ENCODE measurements at places on chromosomes 6 and 20.
A peak's percentile ranks its signal among the peaks of the same experiment; 100 is the strongest.

- H3K4me3 ChIP-seq, result no peak overlapping the region
- H3K27me3 ChIP-seq, result peaks cover 2% of the 10 kb centered on the region
- no peaks in the 10 kb centered on the region for H3K36me3 ChIP-seq
- no peak overlapping the region for H3K27ac ChIP-seq
- H3K4me1 ChIP-seq, result no peaks in the 10 kb centered on the region
Measured at GRCh38 chr20:13002251-13002650, 6.5 kb upstream of the SPTLC3 start.

GRCh38 chr20:15928946-15929345 is 644.3 kb downstream of the KIF16B start:
- DNase-seq, result no peak
- no peaks in the 10 kb centered on the region for H3K27me3 ChIP-seq
- no peak overlapping the region for H3K4me3 ChIP-seq
- no peak overlapping the region for H3K27ac ChIP-seq

DNA sequence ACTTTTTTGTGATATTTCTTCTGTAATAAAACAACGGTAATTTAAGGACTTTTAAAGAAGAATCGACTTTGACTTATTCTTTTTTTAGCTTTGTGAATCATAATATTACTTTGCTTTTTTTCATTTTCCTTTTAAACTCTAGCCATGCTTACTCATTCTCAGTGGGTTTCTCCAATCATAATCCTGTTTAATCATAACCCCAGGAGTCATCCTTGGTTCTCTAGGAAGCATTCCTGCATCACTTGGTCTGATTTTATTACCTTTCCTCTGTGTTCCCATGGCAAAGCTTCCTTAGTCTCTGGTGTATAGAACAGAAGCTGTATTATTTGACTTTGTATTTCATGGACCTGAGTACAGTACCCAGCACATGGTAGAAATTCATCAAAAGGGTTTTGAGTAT is 223.5 kb downstream of the CDKAL1 start:
- DNase-seq, result no peak
- peaks cover 28% of the 10 kb centered on the region for H3K36me3 ChIP-seq
- H3K27ac ChIP-seq, result no peak overlapping the region
- no peaks in the 10 kb centered on the region for H3K27me3 ChIP-seq

DNA sequence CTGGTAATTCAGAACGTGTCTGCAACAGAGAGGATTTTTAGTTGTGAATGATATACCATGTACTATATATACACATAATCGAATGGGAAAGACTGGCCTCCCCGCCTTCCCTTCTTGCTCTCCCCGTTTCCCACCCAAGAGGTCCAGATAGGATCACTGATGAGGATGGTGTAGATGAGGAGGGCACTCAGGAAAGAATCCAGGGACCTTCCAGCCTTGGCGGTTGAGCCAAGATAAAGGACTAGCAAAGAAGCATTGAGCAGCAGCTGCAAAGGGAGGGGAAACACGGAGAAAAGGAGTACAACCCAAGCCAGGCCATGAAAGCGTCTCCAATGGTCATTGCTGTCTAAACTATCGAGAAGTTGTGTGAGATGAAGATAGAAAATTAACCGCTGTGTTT is 84.0 kb upstream of the EXOC2 start:
- peaks cover 22% of the 10 kb centered on the region for H3K27me3 ChIP-seq
- H3K36me3 ChIP-seq, result no peaks in the 10 kb centered on the region
- H3K4me1 ChIP-seq, result no peaks in the 10 kb centered on the region
- DNase-seq, result no peak
- H3K27ac ChIP-seq, result no peak overlapping the region

DNA sequence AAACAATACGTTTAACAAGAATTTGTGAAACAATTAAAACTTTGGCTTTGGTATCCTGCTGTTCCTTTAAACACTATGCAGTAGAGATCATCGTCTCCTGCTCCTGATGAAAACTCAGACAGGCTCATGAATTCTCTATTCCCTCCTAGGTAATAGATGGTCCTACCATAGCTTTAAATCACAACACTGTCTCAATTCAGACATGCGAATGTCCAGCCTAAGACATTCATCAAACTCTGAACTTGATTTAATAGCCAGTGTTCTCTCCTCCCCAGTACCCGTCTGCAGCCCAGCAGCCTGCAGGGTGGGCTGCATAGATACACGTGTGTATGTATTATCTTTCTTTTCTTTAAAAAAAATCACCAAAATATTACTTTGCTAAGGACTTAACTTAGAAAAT is 232.8 kb downstream of the TTLL2 start:
- H3K27me3 ChIP-seq, result peaks cover 9% of the 10 kb centered on the region
- H3K4me3 ChIP-seq, result no peak overlapping the region
- H3K27ac ChIP-seq, result no peak overlapping the region
- no peaks in the 10 kb centered on the region for H3K36me3 ChIP-seq

DNA sequence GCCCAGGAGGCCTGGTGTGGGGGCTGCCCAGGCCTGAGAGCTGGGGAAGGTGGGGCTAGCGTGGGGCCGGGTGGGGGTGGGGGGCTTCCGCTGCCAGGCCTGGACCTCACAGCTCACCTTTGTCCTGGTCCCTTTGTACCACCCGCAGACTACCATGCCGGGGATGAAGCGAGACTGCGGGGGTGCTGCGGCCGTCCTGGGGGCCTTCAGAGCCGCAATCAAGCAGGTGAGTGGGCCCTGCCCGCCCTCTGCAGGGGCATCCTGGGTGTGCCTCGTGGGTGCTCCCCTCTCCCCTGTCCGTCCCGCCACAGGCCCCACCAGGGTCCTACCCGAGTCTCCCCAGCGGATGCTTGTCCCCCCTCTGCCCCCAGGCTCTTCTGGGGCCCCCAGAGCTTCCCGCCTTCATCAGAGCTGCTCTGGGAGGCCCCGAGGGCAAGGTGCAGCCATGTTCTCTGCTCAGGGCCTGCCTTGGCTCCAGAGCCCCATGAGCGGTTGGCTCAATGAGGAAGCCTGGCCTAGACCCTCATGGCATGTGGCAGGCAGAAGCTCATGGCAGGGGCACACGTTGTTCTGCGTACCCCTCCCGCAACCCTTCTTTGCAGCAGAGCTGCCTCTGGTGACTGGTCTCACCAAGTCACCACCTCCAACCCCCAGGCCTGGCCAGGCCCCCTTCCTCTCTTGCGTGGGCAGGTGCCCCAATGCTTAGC is 14.5 kb downstream of the NPEPL1 start:
- no peak overlapping the region for H3K27ac ChIP-seq
- DNase-seq, result no peak
- peaks cover 12% of the 10 kb centered on the region for H3K36me3 ChIP-seq

DNA sequence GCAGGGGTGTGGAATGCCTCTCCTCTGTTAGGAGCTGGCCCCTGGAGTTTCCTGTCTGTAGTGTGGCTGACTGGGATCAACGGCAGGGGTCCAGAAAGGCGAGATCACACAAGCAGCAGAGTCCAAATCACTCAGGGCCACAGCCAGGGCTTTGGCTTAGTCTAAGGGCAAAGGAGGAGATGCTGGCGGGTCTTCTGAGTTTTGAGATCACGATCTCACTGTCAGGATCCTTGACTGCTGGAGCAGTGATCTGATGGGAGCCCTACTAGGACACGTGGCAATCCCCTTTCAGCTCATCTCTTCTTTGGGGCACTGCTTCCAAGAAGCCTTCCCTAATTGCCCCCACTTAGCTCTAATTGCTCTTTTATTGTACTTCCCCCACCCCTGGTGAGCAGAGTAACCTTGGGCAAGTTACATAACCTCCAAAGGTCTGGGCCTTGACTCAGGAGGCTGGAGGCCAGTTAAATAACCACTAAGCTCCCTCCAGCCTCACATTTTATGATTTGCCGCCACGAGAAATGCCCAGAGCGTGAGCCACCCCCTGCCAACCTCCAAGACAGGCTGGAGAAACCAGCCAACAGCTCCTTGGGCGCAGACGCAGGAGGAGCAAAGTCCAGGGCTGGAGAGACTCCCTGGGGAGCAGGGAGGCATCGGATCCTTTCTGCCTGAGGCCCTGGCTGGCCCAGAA is 12.0 kb downstream of the KCNK5 start:
- peaks cover 40% of the 10 kb centered on the region for H3K4me1 ChIP-seq
- H3K27me3 ChIP-seq, result no peaks in the 10 kb centered on the region
- H3K4me3 ChIP-seq, result no peak overlapping the region
- DNase-seq, result no peak
- peaks cover 36% of the 10 kb centered on the region for H3K36me3 ChIP-seq
- no peak overlapping the region for H3K27ac ChIP-seq

DNA sequence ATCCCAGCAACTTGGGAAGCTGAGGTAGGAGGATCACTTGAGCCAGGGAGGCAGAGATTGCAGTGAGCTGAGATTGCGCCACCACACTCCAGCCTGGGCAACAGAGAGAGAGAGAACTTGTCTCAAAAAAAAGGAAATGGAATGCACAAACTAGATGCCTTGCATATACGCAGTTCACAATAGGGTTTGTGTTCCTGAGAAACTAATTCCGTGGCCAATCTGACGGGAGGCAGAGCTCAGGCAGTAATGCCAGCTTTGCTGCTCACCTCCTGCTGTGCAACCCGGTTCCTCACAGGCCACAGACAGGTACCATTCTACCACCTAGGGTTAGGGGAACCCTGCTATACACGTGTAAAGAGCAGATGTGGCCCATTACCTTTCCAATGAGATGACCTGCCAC is 1.4 kb downstream of the CDK5RAP1 start:
- H3K4me1 ChIP-seq, result peaks cover 39% of the 10 kb centered on the region
- H3K27ac ChIP-seq, result no peak overlapping the region
- DNase-seq, result no peak
- H3K4me3 ChIP-seq, result peak overlapping the region; percentile 89

DNA sequence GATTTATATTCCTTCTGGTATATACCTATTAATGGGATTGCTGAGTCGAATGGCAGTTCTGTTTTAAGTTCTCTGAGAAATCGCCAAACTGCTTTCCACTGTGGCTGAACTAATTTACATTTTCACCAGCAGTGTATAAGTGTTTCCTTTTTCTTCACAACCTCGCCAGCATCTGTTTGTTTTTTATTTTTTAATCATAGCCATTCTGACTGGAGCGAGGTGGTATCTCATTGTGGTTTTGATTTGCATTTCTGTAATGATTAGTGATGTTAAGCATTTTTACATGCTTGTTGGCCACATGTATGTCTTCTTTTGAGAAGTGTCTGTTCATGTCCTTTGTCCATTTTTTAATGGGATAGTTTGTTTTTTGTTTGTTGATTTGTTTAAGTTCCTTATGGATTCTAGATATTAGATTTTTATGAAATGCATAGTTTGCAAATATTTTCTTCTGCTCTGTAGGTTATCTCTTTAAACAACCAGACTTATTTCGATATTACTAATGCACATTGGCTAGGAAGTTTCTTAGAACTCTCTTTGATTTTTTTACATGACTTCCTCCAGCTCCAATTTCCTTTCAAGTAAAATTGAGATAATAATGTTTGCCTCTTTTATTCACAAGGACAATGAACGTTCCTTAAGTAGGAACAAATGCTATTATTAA is 12.2 kb upstream of the VNN1 start:
- H3K36me3 ChIP-seq, result no peaks in the 10 kb centered on the region
- no peak overlapping the region for H3K27ac ChIP-seq
- no peaks in the 10 kb centered on the region for H3K27me3 ChIP-seq
- H3K4me3 ChIP-seq, result no peak overlapping the region
- H3K4me1 ChIP-seq, result no peaks in the 10 kb centered on the region
- DNase-seq, result no peak

DNA sequence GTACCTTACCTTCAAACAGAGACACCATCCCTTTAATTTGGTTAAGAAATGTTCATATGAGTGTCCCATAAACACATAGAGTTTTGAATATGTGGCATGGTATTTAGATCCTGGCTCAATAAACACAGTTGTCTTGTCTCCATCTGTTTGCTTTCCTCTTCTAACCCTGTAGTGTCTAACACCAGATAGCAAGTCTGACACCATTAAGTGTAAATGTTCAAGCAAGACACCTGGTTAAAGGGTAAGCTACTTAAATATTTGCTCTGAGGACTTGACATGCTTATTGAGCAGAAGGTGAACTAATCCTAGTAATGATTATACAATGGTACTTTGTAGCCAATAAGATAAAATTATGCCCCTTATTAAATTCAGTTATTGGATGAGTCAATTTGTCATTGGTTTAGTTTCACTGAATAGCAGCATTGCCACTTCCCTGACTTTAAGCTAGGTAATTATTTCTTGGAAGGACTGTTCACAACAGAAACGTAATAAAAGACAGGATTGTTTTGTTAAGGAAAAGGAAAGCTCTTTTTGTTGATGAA is 26.9 kb upstream of the GOPC start:
- peaks cover 7% of the 10 kb centered on the region for H3K36me3 ChIP-seq
- H3K27ac ChIP-seq, result no peak overlapping the region
- H3K27me3 ChIP-seq, result peaks cover 7% of the 10 kb centered on the region
- H3K4me3 ChIP-seq, result no peak overlapping the region
- no peak for DNase-seq

Data from activated naive CD8-positive, alpha-beta T cell treated with anti-CD3 and anti-CD28 coated beads, Interleukin-2, amount 50 U/mL, for 24 hours (primary cell).